ENCODE measurements at places on chromosomes 2 and 18.

- DNase-seq = no peak
Measured at GRCh38 chr18:58662118-58662517, 9.1 kb upstream of the MALT1 start.

DNA sequence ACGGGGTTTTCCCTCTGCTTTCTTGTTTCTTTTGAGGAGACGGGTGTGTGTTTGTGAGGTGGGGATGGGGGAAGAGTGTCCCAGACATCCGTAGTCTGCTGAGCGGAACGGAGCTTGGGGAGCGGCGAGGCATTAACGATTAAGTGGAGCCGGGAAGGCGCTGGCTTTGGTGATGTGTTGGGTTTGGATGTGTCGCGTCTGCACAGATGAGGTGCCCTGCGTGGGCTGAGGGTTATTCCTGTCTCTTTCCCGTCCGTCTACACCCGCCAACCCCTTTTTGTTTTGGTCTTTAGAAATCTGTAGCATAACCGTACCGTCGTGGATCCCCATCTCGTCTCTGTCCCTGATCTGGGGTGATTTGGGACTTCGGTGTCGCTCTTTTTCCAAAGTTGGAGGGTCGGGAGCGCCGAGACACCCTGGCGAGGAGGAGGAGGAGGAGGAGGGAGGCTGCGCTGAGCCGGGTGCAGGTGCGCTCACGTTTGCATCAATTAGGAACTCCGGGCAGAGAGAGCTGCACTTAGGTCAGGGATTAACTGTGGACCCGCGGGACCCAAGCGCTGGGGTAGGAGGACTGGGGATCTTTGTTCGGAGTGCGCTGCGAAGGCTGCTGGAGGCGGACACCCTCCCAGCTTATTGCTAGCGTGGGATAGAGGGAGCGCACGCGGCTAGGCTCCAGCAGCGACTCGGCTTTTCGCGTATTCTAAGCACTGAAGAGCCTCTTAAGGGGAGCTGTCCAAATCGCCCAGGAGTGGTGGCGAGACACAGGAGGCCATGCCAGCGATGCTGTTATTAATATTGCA is 720.3 kb downstream of the DPP10 start:
- no peak for DNase-seq

- DNase-seq = no peak
Measured at GRCh38 chr2:202608142-202608852, 26.5 kb upstream of the FAM117B start.

DNA sequence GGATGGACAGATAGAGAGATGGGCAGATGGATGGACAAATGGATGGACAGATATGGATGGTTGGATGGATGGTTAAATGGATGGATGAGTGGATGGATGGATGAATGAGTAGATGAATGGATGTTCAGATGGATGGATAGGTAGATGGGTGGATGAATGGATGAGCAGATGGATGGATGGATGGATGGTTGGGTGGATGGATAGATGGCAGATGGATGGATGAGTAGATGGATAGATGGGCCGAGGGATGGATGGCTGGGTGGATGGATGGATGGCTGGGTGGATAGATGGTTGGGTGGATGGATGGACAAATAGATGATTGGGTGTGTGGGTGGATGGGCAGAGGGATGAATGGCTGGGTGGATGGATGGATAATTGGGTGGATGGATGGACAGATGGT is 98.9 kb upstream of the OTOS start:
- DNase-seq = no peak

DNA sequence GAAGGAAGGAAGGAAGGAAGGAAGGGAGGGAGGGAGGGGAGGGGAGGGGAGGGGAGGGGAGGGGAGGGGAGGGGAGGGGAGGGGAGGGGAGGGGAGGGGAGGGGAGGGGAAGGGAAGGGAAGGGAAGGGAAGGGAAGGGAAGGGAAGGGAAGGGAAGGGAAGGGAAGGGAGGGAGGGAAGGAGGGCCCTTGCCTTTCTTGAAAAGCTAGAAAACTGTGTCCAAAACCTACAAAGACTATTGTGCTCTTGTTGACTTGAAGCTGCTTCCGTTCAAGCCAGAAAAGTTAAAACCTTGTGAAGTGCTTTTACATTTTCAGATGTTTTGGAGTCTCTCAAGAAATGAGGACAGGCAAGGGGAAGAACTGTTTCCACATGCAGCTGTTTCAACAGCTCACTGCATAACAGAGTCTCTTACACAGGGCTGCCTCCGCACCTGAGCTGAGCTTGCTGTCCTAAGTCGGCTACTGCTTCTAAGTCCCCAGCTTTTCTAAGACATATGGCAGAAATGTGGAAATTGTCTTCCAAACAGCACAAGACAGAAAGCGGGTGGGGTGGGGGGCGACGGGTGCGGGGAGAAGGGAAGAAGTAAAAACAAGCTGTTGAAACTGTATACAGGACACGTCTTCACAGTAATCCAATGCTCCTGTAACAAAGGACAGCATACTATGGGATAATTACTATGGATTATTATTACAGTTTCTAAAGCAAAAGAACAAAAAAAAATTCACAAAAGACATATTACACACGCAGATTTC is 46.1 kb downstream of the BCL11A start:
- no peak for DNase-seq

- DNase-seq = no peak
Measured at GRCh38 chr2:33375054-33375453, 101.4 kb upstream of the RASGRP3 start.

- no peak for DNase-seq
Measured at GRCh38 chr2:152718909-152719645, 657 bp downstream of the ARL6IP6 start.

DNA sequence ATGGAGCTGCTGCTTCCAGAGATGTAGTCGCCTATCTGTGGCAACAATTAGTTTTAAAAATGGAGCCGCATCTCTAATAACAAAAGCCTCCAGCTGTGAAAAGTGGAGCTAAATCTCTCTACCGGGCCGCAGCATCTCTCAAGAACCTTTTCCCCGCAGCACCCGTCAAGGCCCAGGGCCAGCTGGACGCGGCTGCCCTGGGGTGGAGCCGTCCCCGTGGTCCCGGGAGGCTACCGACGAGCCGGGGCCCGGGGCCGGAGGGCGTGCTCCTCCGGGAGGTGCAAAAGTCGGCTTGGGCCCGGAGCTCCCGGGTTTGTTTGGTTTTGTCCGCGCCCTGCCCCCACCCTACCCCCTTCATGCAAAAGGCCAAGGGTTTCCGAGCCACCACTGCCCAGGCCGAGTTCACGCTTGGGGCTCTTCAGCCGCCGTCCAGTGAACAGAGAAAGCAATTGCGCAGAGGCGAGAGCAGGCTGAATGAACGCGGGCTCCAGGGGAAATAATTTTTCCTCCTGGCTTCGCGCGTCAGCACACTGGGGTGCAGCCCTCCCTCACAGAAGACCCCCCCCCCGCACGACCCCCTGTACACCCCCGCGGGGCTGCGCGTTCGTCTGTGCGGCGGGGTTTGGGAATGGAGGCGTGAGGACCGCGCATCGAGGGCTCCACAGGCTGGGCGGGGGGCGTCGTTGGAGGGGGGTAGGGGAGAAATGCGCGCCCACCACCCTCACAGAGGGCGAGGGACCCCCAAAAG is 557 bp upstream of the GREB1L start:
- DNase-seq = no peak

DNA sequence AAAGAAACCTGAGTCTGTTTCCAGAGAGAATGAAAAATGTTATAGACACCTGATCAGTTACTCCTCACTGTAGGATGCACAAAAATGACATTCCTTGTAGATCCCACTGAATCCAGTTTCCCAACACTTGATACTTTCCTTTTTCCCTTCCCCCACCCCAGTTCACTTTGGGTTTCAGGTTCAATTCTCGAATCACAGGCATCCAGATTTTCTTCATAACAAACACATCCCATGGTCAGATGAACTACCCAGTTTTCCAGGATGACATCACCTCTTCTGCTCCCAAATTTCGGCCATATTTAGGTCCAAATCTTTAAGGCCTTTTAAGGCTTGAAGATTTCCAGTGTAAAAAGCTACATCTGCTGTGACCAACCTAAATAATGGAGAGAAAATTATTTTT is 51.5 kb downstream of the UGP2 start:
- no peak for DNase-seq

- DNase-seq = peak; percentile 31
Measured at GRCh38 chr2:69741575-69742321, at the start of gene ANXA4. ANXA4 (plus strand) TSS chr2:69742134; CDS start chr2:69781566, 39,432 bp downstream.

DNA sequence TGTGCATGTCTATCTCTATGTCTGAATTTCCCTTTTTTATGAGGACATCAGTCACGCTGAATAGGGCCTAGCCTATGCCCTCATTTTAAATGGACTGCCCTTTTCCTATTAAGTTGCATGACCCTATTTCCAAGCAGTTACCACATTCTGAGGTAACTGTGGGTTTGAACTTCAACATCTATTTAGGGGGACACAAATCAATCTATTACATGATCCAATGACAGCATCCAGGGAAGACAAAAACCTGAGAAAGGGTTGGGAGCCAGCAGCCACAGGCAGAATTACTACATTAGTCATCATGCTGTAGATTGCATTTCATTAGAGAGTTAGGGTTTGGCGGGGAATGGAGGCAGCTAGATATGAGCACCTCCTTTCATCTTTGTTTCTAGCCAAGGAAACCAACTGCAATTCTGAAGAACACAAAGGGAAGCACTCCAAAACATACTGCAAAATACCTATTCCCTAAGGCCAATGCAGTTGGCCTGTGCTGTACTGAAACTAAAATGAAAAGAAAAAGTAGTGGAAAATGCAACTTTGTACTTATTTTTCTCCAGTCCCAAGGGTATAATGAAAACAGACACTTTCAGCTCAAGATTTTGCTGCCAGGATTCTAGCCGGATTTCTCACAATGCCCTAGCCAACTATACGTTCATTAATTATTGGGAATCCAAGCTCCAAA is 40.4 kb upstream of the C1D start:
- no peak for DNase-seq

DNA sequence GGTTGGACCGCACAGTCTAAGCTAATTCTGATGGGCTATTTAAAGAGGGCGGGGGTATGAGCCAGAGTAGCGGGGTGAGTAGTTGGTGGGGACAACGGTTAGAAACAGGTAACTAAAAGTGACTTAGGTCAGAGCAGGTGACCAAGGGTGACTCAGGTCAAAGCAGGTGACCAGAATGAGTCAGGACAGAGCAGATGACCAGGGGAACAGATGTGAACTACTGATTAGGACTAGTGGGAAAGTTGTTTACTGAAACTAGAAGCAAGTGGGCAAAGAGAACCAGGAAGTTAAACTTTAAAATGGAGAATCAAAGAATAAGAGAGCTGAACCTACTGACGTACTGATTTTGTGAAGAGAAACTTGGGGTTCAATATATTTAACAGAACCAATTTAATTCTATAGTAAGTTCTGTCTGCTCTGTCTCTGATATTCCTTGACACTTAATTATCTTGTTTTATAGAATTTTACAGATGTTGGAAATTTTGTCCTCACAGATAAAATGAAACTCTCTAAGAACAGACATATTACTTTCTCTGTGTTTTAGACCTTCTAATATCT is 7.8 kb upstream of the LRRTM1 start:
- no peak for DNase-seq

DNA sequence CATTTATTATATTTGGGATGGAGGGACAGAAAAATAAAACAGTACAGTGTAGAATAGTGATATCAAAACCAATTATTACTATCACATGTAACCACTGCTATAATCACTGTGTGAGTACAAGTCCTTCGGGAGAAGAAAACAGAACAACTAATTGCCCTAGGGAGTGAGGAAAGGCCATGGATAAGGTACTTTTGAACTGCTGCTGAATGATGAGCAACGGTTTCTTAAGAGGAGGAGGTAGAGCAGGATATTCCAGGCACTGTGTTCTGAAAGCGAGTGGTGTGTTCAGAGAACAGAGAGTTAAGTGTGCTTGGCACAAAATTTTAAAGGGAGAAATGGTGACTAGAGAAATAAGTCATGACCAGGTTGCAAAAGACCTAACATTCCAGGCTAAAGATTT is 134.2 kb downstream of the CALCRL start:
- no peak for DNase-seq
